ENCODE measurements at places on chromosomes 2 and 18.

GRCh38 chr2:12436935-12437561, 279.7 kb upstream of the TRIB2 start:
- DNase-seq = no peak

GRCh38 chr18:8397034-8397433, 212.2 kb upstream of the RAB12 start:
- DNase-seq = no peak

- DNase-seq = no peak
Observed at GRCh38 chr2:176845718-176846117, 366.9 kb upstream of the HNRNPA3 start.

- DNase-seq = no peak
Observed at GRCh38 chr2:45343251-45344017, 267.6 kb downstream of the SRBD1 start.

DNA sequence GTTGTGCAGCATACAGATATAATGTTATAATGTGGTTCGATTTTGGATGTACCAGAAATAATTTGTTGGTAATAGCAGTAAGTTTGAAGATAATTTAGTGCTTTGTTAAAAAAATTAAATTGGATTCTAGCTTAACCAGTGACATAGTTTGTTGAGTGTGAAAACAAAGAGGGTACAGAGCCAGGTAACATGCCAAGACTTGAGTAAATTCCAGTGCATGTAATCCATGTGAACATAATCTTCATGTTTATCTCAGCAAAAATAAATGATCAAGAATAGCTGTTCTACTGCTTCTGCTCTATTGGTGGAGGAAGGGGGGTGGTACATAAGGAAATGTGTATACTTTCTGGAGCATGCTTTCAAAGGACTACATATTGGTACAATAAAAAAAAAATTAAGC, 165.8 kb downstream of the DNAH7 start:
- DNase-seq = no peak

- peak; percentile 93 for DNase-seq
Observed at GRCh38 chr18:74291771-74292540, at the start of gene CYB5A. TSS of gene CYB5A (minus strand) at chr18:74291963. CDS start at chr18:74291875, 88 bp downstream.

GRCh38 chr2:217930761-217931563, 71.8 kb downstream of the TNS1 start:
- no peak for DNase-seq

- DNase-seq = no peak
Observed at GRCh38 chr18:46388286-46388685, 268.7 kb downstream of the LOXHD1 start.

- DNase-seq = no peak
Observed at GRCh38 chr18:35695803-35696202, 114.3 kb downstream of the GALNT1 start.

- no peak for DNase-seq
Observed at GRCh38 chr2:108124736-108125495, 114.9 kb upstream of the SULT1C3 start.

GRCh38 chr2:128690431-128690830, 371.8 kb upstream of the HS6ST1 start:
- no peak for DNase-seq

- DNase-seq = no peak
Observed at GRCh38 chr2:75055142-75055819, 96.8 kb downstream of the POLE4 start.

DNA sequence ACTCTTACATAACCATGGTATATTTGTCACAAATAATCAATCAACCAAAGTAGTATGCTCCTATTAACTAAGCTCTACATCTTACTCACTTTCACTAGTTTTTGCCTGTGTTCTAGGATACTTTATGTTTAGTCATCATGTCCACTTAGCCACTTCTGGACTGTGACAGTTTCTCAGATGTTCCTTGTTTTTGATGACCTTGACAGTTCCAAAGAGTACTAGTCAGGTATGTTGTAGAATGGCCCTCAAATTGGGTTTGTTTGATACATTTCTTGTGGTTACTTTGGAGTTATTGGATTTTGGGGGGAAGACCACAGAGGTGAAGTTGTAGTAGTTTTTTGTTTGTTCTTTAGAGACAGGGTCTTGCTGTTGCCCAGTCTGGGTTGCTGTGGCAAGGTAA, 35.5 kb downstream of the BUB1 start:
- no peak for DNase-seq

DNA sequence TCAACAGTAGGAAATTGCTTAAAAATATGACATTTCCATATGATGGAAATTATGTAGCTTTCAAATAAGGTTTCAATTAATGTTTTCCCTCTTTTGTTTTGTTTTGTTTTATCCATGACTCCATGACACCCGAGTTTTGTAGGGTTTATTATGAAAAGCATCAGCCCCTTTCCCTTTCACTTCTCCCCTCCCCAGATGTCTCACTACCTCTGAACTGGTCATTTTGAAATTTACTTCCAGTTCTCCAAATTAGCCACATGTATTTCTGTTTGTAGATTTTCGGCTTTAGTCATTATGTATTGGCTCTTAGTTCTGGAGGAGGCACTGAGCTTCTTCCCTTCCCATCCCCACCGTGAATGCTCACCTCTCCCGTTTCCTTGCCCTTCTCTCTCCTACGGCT, 18.6 kb upstream of the VPS4B start:
- no peak for DNase-seq

DNA sequence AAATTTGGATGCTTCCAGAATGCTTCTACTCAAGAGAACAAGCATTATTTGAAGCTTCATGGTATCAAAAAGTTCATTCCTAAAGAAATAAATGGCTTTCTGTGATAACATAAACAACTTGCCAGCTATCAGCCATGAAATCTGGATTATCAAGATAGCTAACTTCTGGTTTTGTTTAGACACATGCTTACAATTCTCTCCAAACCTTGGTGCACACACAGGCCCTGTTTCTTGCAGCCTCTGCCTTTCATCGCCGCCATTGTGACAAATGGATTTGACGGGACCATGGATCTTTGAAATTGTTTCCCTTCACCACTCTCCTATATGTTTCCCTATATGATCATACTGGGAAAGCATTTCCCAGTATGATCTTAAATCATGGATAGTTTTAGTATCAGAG, 47.9 kb upstream of the CABLES1 start:
- no peak for DNase-seq

GRCh38 chr2:84314901-84315330, 144.2 kb downstream of the SUCLG1 start:
- peak; percentile 41 for DNase-seq

DNA sequence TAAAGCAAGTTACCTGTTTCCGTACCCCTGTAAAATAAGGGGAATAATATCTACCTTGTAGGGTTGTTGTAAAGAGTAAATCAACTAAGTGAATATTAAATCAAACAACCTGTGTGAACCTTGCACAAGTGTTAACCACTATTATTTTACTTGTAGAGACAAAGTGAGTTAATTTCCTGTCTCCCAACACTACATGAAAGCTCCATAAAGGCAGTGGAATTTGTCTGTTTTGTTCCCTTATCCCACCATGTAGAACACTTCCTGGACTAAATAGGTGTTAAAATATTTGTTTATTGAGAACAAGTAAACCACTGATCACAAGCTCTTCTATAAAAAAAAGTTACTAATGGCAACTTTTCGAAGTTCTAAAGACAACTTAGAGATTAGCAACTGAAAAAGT, 3.3 kb downstream of the ARL5A start:
- DNase-seq = no peak

DNA sequence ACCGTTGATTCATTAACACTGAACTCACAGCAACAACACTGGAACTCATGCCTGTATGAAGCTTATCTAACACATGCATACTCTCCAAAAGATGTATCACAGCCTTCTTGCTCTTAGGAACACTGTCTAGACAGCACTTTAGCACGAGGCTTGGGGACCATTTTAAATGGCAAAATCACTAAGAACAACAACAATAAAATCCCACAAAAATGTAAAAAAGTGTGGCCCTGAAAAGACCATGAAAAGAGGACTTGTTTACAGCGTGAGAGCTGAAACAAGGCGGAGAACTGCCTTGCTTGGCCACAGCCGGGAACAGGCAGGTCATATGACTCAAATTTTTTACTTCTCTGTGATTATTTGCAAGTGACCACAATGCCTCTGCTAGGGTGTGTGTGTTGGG, 48.1 kb downstream of the CHN1 start:
- DNase-seq = no peak

GRCh38 chr2:212596688-212597087, 58.1 kb upstream of the ERBB4 start:
- no peak for DNase-seq

DNA sequence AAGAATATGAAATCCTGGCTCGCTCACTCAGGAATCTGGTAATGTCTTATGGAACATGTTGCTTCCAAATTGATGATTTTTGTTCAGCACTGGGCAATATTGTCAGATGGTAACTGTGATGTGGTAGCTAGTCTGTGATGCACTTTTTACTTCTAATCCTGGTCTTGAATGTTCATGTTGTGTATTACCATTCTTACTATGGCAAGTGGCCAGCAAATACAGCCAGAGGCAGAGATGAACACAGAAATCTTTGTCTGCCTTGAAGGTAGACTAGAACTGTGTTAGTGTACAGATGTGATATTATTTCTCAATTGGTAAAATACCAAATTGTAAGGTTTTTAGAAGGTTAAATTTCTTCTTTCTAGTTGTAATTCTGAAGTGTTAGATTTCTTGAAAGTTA, 83.3 kb downstream of the UBE2E3 start:
- DNase-seq = no peak

DNA sequence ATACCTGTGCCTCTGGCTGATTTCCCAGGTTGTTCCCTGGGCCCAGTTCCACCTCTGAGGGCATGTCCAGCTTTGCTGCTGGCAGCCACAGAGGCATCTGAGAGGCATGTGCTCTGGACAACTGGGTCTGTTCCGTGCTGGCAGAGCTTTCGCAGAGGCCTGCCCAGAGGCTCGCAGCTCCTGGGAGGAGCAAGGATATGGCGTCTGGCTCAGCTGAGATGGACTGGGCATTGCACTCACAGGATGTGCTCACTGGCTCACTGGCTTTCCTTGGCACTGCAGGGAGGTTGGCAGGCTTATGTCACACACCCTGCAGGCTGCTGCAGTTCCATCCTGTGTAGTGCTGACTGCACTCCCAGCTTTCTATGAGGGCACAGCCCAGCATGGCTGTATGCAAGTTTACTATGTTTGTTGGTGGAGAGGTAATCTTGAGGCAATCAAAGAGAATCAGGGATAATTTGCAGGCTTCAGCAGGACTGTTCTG, 172.3 kb downstream of the PRKCE start:
- DNase-seq = no peak

- DNase-seq = no peak
Observed at GRCh38 chr2:111188681-111189080, 68.0 kb downstream of the BCL2L11 start.

GRCh38 chr2:196891136-196891535, 35.4 kb downstream of the PGAP1 start:
- no peak for DNase-seq

DNA sequence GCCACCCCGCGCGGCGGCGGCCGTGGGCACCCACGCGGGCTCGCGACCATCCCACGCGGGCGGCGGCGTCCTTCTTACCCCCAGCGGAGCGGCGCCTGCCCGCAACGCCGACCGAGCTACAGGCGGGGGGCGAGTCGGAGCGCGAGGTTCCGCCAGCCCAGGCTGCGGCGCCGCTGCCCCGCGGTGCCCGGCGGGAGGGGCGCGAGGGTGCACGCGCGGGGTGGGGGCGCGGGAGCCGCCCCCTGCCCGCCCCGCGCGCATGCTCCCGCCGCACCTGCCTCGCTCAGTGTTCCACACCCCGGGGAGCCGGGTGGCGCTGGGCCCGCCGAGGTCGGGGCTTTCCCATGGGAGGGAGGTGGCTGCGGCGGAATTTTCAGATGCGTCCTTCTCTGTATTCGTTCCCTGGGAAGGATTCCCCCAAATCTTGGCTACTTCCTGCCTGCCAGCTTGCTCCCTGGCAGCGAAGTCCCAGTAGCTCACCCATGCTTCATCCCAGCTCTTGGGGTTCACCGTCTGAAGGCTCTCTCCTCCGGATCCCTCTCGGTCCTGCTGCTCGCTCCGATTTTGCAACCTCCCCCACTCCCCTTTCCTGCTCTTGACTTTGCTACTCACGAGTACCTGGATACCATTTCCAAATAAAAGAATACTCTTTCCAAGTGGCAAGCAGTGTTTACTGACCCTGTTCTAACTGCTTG, at the start of gene L3MBTL4:
TSS of gene L3MBTL4 (minus strand) at position 189 of the 695 bp plus-strand sequence. CDS start 103,286 bp downstream, outside the sequence.
- no peak for DNase-seq

GRCh38 chr2:69754633-69755032, 12.7 kb downstream of the ANXA4 start:
- no peak for DNase-seq
